ENCODE measurements at places on chromosomes 3 and 15.

GRCh38 chr15:96274698-96275097 is 55.8 kb upstream of the NR2F2 start:
- DNase-seq: no peak

DNA sequence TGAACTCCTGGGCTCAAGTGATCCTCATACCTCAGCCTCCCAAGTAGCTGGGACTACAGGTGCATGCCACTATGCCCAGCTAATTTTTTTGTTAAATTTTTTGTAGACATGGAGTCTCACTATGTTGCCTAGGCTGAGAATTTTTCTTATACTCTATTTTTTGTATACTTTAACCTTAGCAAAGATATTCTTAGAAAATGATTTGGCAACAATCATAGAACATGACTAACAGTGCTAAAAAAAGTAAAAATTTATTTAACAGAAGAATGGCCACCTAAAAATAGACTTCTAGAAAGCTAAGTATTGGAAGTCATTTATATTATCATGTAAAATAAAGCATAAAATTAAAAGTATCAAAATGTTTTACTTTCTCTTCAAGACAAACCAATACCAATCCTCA is 322.3 kb downstream of the PLCL2 start:
- no peak for DNase-seq

GRCh38 chr15:81419332-81419943 is 45.4 kb upstream of the TMC3 start:
- no peak for DNase-seq

DNA sequence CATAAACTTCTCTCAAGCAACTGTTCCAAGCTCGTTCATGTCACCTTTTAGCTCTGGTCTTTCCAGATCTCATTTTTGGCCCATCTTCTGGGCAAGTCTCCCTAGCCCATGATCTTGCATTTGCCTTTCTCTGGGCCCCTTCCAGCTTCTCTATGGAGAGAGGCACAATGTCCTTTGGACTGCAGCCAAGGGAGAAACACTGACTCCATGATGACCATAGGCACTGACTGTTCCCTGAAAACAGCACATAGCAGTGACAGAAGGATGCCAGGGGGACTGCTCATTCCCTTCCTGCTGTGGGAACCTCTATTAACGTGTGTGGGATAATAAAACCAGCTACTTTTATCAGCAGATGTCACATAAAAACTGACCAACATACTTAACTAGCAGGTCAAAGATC is 60.3 kb downstream of the STRIT1 start:
- DNase-seq: peak; percentile 83

GRCh38 chr3:115436767-115437301 is 186.5 kb upstream of the GAP43 start:
- no peak for DNase-seq

- DNase-seq: no peak
These were observed 986 bp downstream of the KPNA4 start for GRCh38 chr3:160564258-160564911.

- DNase-seq: no peak
These were observed 29.3 kb downstream of the CD200 start for GRCh38 chr3:112362221-112362620.

- no peak for DNase-seq
These were observed 107.5 kb downstream of the WNT7A start for GRCh38 chr3:13772321-13772745.

DNA sequence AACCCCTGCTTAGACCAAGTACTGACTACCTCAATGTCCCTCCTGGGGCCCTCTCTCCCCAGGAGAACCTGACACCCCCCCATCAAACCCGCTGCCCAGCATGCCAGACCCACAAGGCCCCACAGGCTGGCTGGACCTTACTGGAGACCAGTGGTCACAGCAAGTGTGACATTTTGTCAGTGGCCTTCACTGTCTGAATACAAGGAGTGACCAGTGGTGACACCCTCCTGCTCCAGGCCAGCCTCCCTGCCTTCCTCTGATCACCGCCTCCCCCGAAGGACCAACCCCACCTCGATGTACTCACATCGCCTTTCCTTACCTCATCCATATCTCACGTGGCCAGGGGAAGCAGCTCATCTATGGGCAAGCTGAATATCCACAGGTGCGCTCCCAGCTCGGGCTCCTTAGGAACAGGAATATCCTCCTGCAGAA is 62.1 kb upstream of the HERC1 start:
- DNase-seq: no peak

DNA sequence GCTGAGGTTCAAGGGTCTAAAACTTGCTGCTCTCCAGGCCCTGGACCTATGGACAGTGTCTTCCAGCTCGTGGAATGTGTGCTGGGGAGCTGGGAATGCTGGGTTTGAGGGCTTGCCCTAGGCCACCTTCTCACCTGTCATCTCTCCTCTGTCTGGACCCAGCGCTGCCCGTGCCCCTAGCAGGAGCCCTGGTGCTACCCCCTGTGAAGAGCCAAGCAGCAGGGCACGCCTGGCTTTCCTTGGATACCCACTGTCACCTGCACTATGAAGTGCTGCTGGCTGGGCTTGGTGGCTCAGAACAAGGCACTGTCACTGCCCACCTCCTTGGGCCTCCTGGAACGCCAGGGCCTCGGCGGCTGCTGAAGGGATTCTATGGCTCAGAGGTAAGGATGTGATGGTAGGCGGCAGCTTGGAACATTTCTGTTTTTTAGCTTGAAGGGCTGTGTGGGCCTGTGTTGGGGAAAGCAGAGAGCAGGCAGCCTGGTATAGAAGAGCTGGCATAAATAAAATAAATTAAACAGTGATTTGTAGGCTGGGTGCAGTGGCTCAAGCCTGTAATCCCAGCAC is 5.1 kb downstream of the CHRD start:
- no peak for DNase-seq

- no peak for DNase-seq
These were observed 167.9 kb downstream of the GREM1 start for GRCh38 chr15:32885713-32886112.

DNA sequence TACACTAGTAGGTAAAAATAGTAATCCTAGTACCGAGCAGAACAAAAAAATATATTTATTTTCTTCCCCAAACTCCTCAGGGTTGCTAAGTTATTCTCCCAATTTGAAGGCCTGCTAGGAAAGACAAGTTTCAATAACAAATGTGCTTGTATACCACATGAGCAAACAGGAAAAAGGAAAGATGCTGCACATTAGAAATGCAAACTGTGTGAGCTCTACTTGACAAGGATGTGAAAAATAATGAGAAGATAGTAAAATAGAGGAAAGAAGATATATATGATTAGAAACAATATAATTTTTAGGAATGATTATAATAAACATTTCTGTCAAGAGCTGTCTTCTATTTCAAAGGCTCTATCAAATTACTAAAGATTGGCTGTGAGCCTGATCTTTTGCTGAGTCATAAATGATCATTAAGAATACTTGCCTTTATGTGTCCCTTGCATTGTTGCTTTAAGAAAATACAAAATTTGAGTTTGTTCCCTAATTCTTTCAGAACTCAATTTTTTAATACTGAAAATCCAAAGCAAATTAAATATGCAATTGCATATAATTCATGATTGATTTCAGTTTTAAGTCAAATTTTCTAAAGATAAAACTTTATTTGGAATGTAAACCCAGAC is 174.2 kb downstream of the NEK10 start:
- DNase-seq: no peak

GRCh38 chr15:61396235-61396919 is 167.3 kb upstream of the RORA start:
- no peak for DNase-seq

GRCh38 chr3:11015369-11015768 is 22.8 kb downstream of the SLC6A1 start:
- no peak for DNase-seq

DNA sequence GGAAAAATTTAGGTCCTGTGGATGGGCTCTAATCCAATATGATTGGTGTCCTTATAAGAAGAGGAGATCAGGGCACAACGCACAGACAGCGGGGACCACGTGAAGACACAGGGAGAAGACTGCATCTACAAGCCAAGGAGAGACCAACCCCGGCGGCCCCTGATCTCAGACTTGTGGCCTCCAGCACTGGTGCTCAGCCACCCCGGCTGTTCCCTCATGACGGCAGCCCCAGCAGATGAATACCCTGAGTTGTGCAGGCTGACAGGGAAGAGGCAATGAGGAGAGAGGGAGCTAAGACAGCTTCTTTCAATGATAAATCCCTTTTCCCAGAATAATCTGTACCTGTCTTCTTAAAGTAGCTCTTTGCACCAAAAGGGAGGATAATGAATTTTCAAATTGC is 33.3 kb upstream of the CGNL1 start:
- DNase-seq: no peak

- no peak for DNase-seq
These were observed 110.9 kb downstream of the GABRG3 start for GRCh38 chr15:27081676-27082418.

DNA sequence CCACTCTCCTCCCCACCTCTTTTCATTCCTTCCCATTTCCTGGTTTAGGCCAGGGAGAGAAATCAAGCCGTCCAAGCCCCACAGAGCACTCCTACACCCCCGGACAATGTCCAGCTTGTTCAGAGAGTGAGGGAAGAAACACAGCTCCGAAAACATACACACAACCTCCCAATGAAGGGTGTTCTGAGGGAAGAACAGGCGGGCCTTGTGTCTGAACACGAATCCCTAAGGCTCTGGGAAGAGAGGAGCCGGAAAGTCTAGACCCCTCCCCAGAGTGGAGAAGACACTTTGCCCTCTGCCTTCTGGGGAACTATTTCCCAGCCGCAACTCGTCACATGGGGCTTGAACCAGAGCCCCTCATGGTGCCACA is 30.5 kb downstream of the ACAN start:
- DNase-seq: no peak

GRCh38 chr3:178663201-178663934 is 127.1 kb downstream of the KCNMB2 start:
- no peak for DNase-seq

- no peak for DNase-seq
These were observed 137.7 kb upstream of the KLHL25 start for GRCh38 chr15:85932391-85932790.

- no peak for DNase-seq
These were observed 38.8 kb upstream of the IGSF11 start for GRCh38 chr3:119073258-119074001.

DNA sequence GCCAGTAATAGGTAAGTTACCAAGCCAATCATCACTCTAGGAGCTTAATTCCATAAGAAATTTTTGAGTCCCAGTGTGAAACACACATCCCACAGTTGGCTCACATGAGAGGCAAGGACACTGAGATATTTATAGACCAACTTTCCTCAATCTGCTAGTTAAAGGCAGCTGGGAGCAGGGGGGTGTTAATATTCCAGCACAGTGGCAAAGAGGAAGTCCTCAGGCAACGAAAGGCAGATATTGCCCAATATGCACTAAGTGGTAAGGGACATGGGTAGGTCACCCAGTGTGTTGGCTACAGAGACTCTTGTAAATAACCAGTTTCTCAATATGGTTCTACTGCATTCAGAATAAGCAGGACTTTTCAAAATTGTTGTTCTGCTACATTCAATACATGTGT is 61.0 kb downstream of the TOP2B start:
- DNase-seq: no peak

DNA sequence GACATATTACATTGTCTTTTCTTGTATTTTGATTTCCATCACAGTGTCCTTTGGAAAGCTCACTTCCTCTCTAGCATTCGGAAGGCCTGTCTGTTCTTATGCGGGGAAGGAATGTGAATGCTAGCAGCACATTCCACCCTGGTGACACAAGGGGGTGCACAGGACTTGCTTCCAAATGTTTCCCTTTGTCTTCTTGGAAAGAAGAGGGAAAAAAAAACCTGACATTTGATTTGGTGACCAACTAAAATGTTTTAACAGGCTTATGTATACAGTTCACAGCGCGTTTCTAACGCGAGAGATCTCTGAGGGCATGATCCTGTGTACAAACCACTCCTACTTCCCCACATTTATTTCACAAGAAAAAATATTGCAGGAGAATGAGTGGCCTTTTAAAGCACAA is 107.6 kb upstream of the FXR1 start:
- no peak for DNase-seq

DNA sequence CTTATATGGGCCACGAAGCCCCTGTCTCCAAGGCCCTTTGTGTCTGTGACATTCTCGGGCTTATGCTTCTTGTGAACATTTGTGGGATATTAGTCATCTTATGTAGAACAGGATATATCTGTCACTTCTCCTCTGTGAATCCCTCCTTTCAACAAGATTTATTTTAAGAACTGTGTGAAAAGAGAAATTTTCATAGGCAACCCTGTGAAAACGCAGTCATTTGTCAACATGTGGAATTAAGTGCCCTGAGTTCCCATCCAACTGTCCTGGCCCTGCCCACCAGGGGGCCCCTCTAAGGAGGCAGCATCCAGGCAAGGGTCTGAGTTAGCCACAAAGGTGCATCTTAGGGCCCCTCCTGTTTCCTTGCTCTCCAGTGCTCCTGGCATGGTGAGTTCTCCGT is 76.8 kb upstream of the CHRNA7 start:
- no peak for DNase-seq

DNA sequence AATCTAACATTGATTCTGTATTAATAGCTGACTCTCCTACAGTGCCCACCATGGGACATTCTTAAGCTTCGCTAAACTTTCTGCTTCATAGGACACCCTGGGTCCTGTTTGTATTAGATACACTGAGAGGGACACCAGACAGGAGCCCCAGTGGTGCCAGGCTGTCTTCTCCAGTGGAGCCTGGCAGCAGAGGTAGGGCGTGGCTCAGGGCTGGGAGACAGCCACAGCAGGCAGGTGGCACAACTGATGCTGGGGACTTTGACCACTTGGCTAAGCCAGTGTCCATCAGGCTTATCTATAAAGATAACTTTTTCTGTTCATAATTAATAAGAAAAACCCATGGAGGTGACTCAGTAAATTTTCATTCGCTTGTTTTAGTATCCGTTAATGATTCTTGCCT is 21.8 kb downstream of the NIPA1 start:
- DNase-seq: no peak

- no peak for DNase-seq
These were observed 487.8 kb downstream of the EDEM1 start for GRCh38 chr3:5675319-5675718.

- no peak for DNase-seq
These were observed 985.7 kb downstream of the TUSC7 start for GRCh38 chr3:117695321-117695720.

DNA sequence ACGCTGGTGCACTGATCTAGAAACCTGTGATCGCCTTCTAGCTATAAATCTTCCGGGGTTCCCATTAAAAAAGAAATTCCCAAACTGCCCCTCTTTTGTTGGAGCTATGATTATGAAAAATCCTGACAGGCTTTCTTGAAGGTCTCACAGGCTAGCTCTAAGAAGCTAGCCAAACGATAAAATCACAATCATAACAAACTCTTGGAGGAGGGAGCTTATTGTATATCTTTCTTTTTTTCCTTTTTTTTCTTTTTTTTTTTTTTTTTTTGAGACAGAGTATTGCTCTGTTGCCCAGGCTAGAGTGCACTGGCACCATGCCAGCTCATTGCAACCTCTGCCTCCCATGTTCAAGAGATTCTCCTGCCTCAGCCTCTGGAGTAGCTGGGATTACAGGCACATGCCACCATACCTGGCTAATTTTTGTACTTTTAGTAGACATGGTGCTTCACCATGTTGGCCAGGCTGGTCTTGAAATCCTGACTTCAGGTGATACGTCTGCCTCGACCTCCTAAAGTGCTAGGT is 72.0 kb downstream of the MYO1E start:
- no peak for DNase-seq
